ENCODE measurements at places on chromosomes 3 and 15.

DNA sequence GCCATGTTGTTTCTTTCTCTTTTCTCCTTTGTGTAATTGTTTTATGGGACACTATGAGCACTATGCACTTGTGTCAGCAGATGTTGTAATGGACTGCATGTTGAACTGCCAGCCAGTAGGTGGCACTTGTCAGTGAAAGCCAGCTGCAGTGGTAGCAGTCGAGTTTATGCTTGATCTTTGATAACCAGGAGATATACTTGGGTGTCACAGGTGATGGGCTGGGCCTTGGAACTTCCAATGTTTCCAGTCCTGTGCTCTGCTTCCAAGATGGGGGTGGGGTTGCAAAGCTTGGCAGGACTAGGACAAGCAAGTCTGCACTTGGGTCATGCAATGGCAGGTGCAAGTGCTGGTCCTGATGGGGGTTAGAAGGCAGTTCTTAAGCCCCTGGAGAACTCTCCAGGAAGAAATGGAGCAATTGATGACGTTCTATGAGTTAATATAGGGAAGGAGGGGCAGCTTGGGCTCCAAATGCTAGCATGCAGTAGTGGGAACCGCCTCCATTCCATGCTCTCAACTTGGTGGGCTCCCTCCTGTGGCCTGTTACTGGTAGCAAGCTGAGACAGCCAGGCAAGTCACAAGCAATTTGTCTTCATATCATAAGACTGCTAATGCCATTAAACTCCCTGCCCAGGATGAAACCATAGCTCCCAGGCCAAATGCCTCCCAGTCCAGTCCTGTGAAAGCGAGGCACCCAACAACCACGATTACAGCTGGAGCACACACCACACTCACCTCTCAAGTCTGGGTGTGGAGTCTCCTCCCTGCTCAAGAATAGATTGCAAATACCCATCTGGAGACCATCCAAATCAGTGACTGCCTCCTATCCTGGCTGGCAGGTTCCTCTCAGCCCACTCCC lies 287.2 kb downstream of the CGGBP1 start:
- no peaks in the 10 kb centered on the region for H3K36me3 ChIP-seq
- DNase-seq = peak; percentile 16
- no peaks in the 10 kb centered on the region for H3K4me1 ChIP-seq
- no peak overlapping the region for H3K4me3 ChIP-seq
- H3K27me3 ChIP-seq = peaks cover 11% of the 10 kb centered on the region

DNA sequence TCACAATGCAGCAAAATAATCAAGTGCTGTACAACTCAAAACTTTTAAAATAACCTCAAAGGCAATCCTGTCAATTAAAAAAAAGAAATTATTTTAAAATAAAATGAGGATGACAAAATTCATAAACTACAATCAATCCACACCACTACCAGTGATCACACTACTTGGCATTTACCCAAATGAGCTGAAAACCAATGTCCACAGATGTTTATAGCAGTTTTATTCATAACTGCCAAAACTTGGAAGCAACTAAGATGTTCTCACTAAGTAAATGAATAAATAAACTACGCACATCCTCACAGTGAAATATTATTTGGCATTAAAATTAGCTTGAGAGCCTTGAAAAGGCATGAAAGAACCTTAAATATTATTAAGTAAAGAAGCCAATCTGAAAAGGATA lies 121.3 kb downstream of the STAG1 start:
- H3K4me1 ChIP-seq = peaks cover 24% of the 10 kb centered on the region
- no peak overlapping the region for H3K4me3 ChIP-seq
- H3K27me3 ChIP-seq = no peaks in the 10 kb centered on the region
- H3K27ac ChIP-seq = no peak overlapping the region
- H3K36me3 ChIP-seq = peaks cover 24% of the 10 kb centered on the region

DNA sequence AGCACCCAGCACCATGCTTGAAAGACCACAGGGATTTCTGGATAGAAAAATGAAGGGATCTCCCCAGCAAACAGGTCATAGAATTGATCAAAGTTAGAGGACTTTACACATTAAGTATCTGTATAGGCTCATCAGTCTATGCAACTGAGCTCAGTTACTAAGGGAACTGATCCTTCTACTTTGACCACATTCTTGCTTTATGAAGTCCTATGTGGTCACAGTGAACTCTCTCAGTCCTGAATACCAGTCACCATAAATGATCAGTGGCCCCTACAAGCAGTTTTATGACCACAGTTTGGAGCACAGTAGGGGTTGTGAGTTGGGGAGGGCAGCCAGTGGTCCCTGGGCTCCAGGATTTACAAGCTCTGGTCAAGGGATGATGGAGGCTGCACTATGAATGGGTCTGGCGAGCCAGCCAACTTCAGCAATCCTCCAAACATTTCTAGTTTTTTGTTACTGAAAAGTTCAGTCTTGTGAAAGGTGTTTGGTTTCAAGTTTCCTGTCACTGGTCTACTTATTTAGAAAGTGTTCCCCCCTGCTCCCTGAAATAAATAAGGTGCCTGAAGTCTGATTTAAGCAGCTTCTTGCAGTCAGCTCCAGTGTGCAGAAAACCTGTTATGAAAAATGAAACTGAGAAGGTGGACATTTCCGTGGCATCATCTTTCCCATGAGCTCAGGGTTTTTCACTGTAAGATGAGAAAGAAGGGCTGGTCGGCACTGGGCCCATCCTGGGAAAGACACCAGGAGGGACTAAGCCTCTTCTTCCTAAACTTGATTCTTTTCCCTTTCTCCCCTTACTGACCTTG lies 75.5 kb downstream of the DAPK2 start:
- peaks cover 25% of the 10 kb centered on the region for H3K4me1 ChIP-seq
- H3K27ac ChIP-seq = peak overlapping the region; percentile 86
- H3K36me3 ChIP-seq = peaks cover 4% of the 10 kb centered on the region
- H3K4me3 ChIP-seq = peak overlapping the region; percentile 51
- DNase-seq = peak; percentile 39

DNA sequence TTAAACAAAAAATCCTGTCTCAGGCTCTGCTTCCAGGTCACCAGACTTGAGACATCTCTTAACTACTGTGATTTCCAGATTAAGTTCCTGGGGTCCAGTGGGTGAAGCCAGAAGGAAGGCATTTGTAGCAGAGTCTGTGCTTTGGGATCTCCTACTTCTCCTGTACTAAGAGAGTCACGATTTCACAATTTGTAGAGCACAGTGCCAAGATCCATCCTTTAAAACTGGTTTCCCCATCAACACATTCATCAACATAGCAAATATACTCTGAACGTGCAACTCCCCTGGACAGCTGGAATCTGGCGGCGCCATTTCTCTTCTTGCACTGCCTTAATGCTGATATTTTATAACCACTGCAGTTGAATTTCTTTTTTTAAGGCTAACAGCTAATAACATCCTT lies 33.2 kb downstream of the CDCP1 start:
- no peak overlapping the region for H3K4me3 ChIP-seq
- H3K36me3 ChIP-seq = no peaks in the 10 kb centered on the region
- no peak for DNase-seq
- peaks cover 9% of the 10 kb centered on the region for H3K4me1 ChIP-seq
- no peaks in the 10 kb centered on the region for H3K27me3 ChIP-seq

- no peak overlapping the region for H3K4me3 ChIP-seq
- H3K36me3 ChIP-seq = peaks cover 53% of the 10 kb centered on the region
- no peak for DNase-seq
- H3K27me3 ChIP-seq = no peaks in the 10 kb centered on the region
- no peaks in the 10 kb centered on the region for H3K4me1 ChIP-seq
Measured at GRCh38 chr15:41024131-41024530, 70.9 kb downstream of the CHAC1 start.
